NCI-H345 (cell line): ENCODE measurements at places on chromosomes 12 and 14.

- DNase-seq: peak; percentile 57
These were observed 413.2 kb downstream of the SOX5 start for GRCh38 chr12:23536293-23536692.

- no peak for DNase-seq
These were observed 105.0 kb downstream of the CMKLR1 start for GRCh38 chr12:108234158-108234557.

- no peak for DNase-seq
These were observed 54.5 kb downstream of the APAF1 start for GRCh38 chr12:98699586-98699985.

- DNase-seq: no peak
These were observed 134.6 kb downstream of the CACNA1C start for GRCh38 chr12:2187195-2187945.

- peak; percentile 33 for DNase-seq
These were observed 87.5 kb downstream of the SETD3 start for GRCh38 chr14:99393059-99393655.

DNA sequence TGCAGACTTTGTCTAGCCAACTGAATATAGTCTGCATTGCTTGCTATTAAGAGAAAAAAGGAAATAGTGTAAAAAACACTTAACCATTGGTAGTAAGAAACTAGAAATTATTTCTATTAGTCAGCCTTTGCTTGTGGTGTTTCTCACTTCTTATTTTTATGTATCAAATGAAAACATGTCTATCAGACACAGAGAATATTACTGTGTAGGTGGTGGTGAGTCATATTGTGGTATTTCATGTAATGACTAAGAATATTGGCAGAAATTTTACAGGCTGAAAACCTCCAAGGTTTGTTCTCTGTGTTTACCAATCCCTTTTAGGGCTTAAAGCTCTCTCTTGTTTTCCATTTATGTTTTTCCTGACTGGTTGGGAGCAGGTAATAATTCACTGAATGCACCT is 87.2 kb downstream of the DAAM1 start:
- DNase-seq: no peak

GRCh38 chr14:35814371-35815005 is 5.4 kb upstream of the RALGAPA1 start:
- DNase-seq: peak; percentile 52

DNA sequence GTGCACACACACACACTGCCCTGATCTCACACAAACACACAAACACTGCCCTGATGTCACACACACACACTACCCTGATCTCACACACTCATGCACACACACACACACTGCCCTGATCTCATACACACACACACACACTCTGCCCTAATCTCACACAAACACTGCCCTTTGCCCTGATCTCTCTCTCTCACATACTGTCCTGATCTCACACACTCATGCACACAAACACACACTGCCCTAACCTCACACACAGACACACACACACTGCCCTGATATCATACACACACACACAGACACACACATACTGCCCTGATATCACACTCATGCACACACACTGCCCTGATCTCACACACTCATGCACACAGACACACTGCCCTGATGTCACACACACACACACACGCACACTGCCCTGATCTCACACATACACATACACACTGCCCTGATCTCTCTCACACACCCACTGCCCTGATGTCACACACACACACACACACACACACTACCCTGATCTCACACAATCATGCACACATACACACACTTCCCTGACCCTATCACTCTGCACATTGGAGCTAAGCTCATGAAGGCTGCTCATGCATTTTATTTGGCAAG is 97.6 kb upstream of the DIO3 start:
- no peak for DNase-seq

- no peak for DNase-seq
These were observed 306.1 kb upstream of the RGS6 start for GRCh38 chr14:71625891-71626701.

DNA sequence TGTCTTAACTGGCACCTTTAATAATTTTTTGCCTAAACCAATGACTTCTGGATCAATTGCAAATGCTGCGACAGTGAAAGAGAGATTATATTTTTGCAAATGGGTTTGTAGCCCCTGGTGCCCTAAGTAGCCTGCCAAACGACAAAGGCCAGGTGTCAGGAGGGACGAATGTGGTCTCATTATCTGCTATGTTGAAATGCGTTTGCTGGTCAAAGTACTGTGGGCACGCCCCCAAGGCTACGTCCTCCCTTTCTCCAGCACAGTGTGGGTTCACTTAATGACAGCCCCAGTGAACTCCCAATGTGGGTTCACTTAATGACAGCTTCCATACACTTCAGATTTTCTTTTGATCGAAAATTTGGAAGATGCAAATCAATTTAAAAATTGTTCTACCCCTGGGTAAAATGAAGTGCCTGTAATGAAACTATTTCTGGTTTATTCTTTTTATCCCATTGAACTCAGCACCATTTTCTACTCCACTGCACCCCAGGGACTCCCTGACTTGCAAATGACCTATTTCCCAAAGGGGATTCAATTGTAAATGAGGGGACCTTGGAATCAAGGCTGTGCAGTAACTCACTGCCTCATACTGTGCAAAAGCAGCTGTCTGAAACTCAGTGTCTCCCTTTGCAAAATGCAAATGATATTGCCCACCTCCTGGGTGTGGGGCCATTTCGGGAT is 1.4 kb downstream of the SERPINA11 start:
- no peak for DNase-seq

- no peak for DNase-seq
These were observed 24.6 kb downstream of the FAM222A start for GRCh38 chr12:109738209-109738608.

- no peak for DNase-seq
These were observed 148.2 kb upstream of the NAV3 start for GRCh38 chr12:77682488-77682887.

- peak; percentile 0 for DNase-seq
These were observed 753 bp downstream of the CSRNP2 start for GRCh38 chr12:51082561-51083125.

- no peak for DNase-seq
These were observed 23.3 kb upstream of the AMIGO2 start for GRCh38 chr12:47102845-47103651.

DNA sequence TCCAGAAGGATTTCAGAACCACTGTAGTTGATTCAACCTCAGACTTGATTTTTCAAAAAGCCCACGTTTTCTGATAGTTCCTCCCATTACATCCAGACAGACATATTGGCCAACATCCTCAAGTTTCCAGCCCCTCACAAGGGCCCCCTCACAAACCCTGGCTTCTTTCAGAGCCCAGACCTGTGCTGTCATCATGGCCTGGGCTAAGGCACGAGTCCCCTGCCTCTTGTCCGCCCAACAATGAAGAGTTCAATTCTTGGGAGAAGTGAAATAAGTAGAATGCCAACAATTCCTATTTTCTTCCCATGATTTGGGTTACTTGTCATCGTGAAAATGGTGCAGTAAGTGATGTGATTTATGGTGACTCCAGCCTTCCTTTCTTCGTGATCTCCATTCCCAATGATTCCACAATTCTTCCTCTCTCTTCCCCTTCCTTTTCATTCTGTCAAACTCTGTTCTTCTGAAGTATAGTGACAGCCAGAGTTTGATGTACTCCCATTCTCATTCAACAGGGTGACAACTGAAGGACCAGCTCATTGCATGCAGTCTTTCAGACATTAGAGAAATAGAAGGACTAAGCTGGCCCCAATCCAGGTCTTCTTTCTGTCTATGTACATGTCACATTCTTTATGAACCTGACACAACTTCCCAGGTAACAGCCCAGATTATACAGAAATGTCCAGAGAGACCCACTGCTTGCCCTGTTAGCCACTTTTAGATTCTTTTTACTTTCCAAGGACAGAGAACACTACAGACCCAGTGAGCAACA is 29.2 kb downstream of the SPTB start:
- DNase-seq: no peak

DNA sequence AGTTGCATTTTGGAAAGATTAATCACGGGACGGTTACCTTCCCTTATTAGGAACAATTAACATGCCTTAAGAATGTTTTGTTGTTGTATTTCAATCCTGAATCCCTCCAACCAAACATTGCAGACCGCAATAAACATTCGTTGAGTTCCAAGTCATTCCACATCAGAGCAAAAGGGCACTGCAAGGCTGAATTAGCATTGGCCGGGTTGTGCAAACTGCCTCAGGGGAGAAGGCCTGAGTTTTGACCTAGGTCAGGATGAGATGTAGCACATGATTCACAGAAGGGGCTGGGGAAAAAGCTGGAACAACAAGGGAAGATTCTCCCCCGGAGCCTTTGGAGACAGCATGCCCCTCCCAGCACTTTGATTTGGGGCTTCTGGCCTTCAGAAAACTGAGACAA is 82.1 kb upstream of the BDKRB2 start:
- no peak for DNase-seq

DNA sequence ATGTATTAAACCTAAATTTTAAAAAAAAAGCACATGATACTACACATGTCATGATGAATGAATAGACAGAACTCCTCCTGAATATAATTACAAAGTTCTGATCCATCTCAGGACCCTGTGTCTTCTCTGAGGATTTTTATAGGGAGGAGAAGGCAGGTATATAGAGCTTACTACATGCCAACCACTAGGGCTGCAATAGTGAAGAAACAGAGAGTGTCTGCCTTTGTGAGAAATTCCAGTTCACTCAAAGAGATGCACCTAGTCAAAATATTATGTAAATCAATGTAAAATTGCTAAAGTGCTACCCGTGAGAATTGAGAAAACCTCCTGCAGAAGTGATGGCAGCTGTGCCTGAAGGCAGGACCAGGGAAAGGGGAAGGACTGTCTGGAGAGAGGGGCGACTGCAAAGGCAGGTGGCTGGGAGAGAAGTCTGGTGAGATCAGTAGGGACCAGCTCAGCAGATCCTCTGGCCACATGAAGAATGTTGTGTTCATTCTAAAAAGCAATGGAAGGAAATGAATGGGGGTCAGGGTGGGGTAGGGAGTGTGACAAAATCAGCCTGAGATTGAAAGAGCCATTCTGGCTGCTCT is 15.1 kb downstream of the ABHD4 start:
- no peak for DNase-seq

DNA sequence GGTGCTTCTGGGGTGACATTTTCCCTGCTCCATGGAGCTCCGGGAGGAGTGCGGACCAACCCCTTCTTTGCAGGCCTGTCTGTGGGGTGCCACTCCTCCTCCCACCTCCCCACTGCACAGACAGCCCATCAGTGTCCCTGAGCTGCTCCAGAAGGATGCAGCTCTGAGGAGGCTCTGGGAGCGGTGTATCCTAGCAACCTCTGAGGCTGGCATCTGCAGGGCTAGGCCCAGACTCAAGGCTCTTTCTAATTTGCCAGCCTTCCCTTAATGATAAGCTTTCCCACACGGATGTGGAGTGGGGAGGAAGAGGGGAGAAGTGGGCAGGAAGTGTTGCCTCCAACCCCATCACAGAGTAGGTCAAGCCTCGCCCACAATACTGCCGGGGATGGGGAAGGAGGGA is 59.7 kb downstream of the CALM1 start:
- no peak for DNase-seq

- DNase-seq: no peak
These were observed 64.6 kb downstream of the SLC24A4 start for GRCh38 chr14:92387578-92387977.

DNA sequence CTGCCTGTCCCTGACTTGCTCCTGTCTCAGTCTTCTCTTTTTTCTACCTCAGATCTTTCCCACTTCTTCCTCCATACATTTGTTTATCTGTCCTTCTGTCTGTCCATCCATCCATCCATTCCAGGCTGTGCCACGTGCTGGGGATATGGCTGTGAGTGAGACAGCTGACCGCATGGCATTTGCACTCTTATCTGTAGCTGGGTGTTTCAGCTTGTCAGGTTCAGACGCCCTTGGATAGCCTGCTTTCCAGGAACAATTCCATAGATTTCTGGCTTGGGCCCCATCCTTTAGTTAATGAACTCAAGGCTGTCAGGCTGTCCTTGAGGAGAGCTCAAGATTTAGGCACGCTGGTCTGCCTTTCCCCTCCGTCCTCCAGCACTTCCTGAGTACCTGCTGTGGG is 116.6 kb downstream of the TSPAN9 start:
- no peak for DNase-seq

DNA sequence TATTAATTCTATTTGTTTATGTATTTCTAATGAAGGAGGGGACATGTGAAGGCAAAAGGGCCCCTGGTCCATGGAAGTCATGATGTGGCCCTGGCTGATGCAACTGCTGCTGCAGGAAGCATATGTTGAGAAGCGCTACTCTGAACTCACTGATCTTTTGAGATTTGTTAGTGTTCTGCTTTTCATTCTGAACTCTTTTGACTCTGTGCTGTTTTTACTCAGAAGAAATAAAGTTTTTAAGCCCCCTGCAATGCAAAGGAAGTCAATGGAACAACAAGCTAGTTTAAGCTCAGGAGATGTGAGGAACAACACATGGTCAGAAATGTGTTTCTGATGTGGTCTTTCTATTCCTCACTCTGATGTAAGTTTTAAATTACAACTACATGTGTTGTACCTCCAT is 88.9 kb upstream of the BTG1 start:
- no peak for DNase-seq

- DNase-seq: no peak
These were observed 28.1 kb upstream of the PPM1A start for GRCh38 chr14:60220917-60221316.

DNA sequence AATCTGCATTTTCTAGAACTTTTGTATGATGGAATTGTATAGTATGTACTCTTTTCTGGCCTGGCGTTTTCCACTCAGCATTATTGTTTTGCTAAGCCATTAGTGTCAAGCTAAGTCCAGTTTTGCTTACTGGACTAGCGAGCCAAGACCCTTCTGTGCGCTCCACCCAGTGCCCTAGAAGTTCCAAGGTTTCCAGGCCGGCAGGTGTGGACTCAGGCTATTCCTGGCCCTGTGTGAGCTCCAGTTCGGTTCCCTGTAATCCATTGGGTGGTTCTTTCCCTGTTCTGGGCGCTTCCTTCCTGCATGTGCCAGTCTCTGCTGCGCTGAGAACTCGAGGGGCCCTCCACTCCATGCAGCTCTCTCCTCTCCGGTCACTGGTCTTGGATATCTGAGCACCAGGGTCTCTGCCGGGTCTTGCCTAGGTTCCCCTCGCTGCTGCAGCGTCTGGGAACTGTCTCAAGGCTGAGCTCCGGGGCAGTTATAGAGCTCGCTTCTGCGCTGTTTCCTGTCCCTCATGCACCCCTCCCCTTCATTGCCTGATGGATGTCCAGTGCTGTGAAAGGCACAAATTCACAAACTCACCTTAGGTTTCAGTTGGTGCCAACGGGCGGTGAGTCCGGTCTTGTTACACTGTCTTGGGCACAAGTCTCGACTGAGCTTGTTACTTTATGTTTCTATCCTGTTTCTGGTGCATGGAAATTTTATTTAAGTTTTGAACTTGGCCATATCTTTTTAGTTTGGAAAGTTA is 100.8 kb downstream of the ADGRD1 start:
- no peak for DNase-seq

DNA sequence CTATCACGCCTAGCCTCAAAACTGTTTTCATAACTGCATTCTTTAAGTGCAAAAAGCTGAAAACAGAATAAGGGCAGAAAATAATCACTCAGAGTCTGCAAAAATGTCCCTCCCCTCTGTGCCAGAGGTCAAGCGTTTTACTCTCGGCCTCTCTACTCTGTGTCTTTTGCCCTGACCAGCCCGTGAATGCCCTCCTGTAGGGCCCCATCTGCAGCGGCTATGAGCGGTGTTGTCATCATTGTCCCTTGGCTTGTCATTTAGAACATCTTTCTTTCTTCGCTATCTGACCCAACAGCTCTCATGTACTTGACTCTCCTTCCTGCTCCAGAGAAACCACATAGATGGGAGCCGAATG is 21.7 kb downstream of the ELK3 start:
- DNase-seq: no peak

GRCh38 chr12:115103884-115104883 is 420.2 kb upstream of the TBX3 start:
- DNase-seq: no peak
